ENCODE measurements at places on chromosomes 13 and 19. TPM values are rescaled to one million over a fixed set of nuclear protein-coding genes. Genes with fewer than 3 reads are reported as not detected.

DNA sequence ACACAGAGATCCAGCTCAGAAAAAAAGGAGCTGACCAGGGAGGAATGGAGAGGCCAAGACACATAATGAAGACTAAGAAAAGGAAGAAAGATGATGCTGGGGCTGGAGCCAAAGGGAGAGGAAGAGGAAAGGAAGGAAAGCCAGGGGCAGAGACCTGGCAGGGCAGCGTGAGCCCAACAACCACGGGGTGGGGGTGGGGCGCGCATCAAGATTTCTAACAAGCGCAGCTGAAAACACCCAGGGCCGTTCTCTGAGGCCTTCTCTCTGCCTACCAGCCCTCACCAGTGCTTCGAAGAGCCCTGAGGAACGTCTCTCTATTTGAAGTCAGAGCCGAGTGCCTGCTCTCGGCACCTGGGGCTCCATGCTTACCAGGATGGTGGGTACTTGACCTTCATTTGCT is 23.6 kb upstream of the POU2F2 start:
- no peaks in the 10 kb centered on the region for H3K27me3 ChIP-seq
- H3K4me1 ChIP-seq: peaks cover 16% of the 10 kb centered on the region
- H3K27ac ChIP-seq: no peak overlapping the region
- H3K36me3 ChIP-seq: peaks cover 3% of the 10 kb centered on the region

The CLC gene
- total RNA-seq: 1.3 TPM

The SLC25A41 gene
- 0.32 TPM for total RNA-seq

The ACP7 gene
- not detected for total RNA-seq

Data from naive thymus-derived CD4-positive, alpha-beta T cell (primary cell).